H7 (cell line): ENCODE measurements at places on chromosomes 4 and X.

GRCh38 chrX:332496-332860, 13.9 kb upstream of the GTPBP6 start:
- no peak for DNase-seq

GRCh38 chr4:178745203-178745602, 1303.0 kb upstream of the AGA start:
- DNase-seq: no peak

- DNase-seq: no peak
Measured at GRCh38 chr4:18405054-18405453, 383.5 kb upstream of the LCORL start.

DNA sequence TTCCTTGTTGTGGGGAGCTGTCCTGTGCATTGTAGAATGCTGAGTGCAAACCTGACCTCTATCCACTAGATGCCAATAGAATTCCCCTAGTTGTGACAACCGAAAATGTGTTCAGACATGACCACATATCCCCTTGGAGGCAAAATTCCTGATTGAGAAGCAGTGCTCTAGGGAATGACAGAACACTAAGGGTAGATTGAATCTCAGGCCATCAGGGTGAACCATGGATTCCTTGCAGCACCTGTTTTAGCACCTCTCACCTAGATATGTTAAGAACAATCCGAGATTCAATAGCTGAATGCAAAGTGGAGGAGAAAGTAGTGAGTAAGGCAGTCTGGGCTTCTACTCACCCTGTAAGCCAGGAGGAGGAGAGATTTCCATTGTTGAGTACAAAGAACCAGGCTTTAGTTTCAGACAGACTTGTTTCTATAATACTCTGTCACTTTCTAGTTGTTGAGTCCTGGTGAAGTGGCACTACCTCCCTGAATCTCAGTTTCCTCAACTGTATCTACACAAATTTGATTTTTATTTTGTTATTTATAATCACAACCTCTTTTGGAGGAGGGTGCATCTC, 111.0 kb upstream of the RAP2C start:
- DNase-seq: no peak

DNA sequence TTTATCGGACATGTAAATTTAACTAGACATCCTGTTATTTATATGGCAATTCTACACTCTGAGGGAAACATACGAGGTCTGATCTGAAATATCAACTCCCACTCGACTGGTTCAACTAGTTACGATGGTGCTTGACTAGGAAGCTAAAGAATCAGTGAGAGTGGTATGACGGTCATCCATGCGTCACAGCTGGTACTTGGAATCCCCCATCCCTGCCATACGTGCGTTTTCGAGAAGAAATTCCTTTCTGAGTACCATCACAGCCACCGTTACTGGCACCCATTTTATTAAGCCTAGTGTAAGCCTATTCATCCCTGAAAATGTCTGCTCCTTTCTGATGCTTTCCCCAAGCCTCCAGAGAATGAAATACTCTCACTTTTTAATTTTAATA, 695 bp upstream of the PIGA start:
- peak; percentile 36 for DNase-seq

- peak; percentile 17 for DNase-seq
Measured at GRCh38 chrX:57083143-57083542, 38.2 kb downstream of the SPIN2B start.

DNA sequence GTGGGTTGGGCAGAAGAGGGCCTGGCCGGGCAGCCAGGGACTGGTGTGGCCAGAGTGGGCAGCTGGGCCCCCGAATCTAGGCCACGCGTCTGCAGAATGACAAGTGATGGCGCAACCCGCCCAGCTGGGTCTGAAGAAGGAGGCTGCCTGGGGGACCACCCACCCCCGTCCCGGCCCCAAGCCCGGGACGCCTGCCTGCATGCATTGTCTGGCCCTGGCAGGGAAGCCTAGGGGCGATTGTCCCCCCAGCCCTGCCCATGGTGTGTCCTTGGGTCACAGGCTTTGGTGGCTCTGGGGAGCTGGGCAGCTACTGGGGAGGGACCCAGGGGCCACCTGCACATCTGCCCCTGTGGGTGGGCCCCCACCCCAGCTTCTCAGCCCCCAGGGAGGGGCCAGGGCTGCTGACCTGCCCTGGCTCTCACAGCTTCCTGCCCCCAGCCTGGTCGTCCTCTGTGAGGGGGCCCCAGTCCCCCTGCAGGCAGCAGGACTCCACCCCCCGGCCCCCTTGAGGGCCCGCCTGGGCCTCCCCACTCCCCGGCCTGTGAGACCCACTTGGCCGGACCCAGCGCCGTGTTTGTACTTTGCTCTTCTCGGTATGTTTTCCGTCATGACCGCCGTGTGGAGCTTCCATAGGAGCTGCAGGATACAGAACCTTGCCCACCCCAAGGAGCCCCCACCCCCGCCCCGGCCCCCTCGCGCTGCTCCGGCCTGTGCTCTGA, 4.9 kb downstream of the FGFR3 start:
- DNase-seq: no peak

- DNase-seq: peak; percentile 9
Measured at GRCh38 chr4:181821039-181822004, 421.9 kb upstream of the TENM3 start.

GRCh38 chr4:113636877-113637276, 124.7 kb downstream of the CAMK2D start:
- DNase-seq: no peak

DNA sequence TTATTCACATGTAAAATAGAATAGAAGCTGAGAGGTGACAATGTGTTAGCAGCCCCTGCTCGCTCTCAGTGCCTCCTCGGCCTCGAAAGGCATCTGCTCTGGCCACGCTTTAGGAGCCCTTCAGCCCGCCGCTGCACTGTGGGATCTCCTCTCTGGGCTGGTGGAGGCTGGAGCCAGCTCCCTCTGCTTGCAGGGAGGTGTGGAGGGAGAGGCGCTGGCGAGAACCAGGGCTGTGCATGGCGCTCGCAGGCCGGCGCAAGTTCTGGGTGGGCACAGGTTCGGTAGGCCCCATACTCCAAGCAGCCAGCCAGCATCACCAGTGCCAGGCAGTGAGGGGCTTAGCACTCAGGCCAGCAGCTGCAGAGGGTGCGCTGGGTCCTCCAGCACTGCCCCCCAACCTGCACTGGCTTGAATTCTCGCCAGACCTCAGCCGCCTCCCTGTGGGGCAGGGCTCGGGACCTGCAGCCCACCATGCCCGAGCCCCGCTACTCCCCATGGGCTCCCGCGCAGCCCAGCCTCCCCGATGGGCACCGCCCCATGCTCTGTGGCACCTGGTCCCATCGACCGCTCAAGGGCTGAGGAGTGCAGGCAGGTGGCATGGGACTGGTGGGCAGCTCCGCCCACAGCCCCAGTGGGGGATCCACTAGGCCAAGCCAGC, 1346.7 kb upstream of the IGFBP7 start:
- DNase-seq: no peak

DNA sequence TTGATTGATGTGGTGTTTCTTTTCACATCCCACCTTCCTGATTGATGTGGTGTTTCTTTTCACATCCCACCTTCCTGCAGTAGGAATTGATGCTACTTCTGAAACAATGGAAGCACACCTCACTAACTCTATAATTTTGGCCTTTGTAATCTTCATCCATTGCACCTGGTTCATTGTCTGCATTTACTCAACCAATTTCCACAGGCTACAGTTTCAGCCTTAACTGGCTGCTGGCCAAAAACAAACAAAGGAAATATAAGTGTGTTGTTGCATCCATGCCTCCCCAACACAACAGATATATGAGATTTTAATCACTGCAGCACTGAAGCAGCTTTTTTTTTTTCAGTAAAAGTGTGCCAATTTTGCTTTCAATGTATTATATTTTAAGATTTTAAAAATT, 867.6 kb upstream of the PCDH7 start:
- no peak for DNase-seq

DNA sequence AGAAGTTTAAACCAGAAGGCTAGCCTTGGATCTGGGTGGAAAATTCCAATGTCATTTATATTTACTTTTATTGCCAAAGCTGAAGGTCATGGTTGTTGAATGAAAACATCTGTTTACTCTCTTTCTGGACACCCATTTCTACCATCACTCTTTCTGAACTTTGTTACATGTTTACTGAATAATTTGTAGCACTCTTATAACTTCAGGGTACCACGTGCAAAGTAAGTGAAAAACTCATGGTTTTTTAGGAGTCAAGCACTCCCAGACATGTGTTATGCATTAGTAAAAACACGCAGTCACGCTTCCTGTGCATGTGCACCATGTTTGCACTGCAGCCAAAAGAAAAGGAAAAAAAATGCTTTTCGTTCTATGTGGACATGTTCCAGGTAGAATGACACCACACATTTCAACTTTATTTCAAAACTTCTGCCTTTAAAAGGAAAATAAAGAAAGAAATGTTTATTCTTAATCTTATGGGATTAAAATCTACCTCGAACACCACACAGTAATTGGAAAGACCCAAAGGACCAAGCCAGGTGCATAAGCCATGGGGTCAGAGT, 31.4 kb upstream of the ADH1C start:
- no peak for DNase-seq

- no peak for DNase-seq
Measured at GRCh38 chrX:55451626-55451989, 319 bp upstream of the MAGEH1 start.

- no peak for DNase-seq
Measured at GRCh38 chr4:6845574-6845973, 63.0 kb downstream of the KIAA0232 start.

GRCh38 chr4:84239278-84239845, 259.7 kb downstream of the NKX6-1 start:
- no peak for DNase-seq

- no peak for DNase-seq
Measured at GRCh38 chr4:24468071-24468470, 116.3 kb downstream of the DHX15 start.

DNA sequence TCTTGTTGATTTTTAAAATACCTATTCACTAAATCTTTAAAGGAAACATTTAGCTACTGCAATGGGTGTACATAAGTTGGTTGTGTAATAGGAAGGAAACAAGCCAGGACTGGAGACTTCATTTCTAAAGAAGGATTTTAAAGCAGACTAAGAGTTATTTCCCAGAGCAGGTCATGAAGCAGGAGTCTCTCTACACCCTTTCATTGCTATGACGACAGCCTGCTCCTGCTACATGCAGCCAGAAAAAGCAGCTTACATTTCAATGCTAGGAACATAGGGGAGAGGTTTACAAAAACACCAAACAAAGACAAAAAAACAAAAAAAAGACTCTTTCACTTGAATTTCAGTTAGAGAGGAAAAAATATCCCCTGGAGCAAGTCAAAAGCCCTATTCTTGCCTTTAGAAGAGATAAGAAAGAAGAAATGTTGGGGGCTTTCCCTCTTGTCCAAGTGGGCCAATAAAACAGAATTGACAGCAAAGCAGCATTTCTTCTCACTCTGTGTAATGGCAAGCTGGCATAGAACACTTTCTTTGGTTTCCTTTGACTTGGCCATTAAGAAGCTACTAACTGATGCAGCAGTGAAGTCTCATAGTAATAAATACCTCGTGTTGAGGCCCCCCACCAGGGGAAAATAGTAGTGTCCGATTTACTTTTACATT, 3.4 kb downstream of the SPARCL1 start:
- DNase-seq: no peak

DNA sequence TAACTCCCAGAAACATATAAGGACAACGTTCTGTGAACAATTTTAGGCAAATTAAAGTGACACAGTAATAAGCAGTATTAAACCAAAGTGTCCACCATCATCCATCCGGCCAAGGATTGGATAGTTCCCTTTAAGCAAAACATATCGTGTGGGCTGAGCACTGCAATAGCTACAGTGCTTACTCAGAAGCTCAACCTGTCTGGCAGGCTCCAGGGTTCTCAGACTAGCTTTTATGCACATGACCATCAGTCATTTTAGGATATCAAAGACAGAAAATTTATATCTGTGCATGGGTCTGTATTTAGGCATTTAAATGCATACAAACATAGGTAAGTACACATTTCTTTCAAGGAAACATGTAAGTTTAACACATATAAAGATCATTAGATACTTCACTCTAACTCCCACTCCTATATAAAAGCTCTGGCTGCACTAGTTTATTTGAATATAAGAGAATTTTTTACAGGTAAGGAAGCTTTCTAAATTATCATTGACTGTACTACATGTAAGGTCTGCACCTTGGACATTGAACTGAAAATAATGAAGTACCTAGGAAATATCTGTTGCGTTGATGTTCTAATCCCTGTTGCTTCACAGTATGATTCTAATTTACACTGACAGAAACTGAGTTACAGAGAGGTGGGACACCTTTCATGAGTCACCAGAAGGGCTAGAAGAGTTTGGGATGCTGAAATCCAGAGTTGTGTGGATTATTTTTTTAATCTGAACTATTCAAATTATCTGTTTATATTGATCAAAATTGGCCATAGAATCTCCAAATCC, 67.6 kb downstream of the ELOVL6 start:
- DNase-seq: no peak
